ENCODE measurements at places on chromosomes 7 and 10. TPM values are rescaled to one million over a fixed set of nuclear protein-coding genes. Genes with fewer than 3 reads are reported as not detected.

RHEB gene
- polyA plus RNA-seq, result 230 TPM

AKR1D1 gene
- polyA plus RNA-seq, result not detected

OR13A1 gene
- not detected for polyA plus RNA-seq

EBLN1 gene
- polyA plus RNA-seq, result 0.50 TPM

ADCY1 gene
- polyA plus RNA-seq, result 0.01 TPM

PRRT4 gene
- polyA plus RNA-seq, result not detected

NUB1 gene
- polyA plus RNA-seq, result 99.3 TPM

AS3MT gene
- polyA plus RNA-seq, result 0.58 TPM

SUGCT gene
- polyA plus RNA-seq, result 1.4 TPM

PNLIPRP2 gene
- not detected for polyA plus RNA-seq

SPDYE2 gene
- not detected for polyA plus RNA-seq

BCAP29 gene
- 79.7 TPM for polyA plus RNA-seq

SLC26A3 gene
- polyA plus RNA-seq, result not detected

CAMK2B gene
- polyA plus RNA-seq, result 0.08 TPM

WIPF3 gene
- polyA plus RNA-seq, result 1.0 TPM

LEP gene
- polyA plus RNA-seq, result not detected

HOXA5 gene
- not detected for polyA plus RNA-seq

EGFR gene
- not detected for polyA plus RNA-seq

TEX36 gene
- polyA plus RNA-seq, result 0.82 TPM

HOXA4 gene
- polyA plus RNA-seq, result not detected

IMMP2L gene
- polyA plus RNA-seq, result 35.1 TPM

GNG11 gene
- not detected for polyA plus RNA-seq

RELN gene
- 23.6 TPM for polyA plus RNA-seq

BMPER gene
- not detected for polyA plus RNA-seq

COL17A1 gene
- polyA plus RNA-seq, result not detected

ADK gene
- polyA plus RNA-seq, result 65.8 TPM

ITPRID1 gene
- not detected for polyA plus RNA-seq

EPO gene
- 0.41 TPM for polyA plus RNA-seq

BTBD16 gene
- polyA plus RNA-seq, result not detected

PNLIPRP3 gene
- polyA plus RNA-seq, result not detected

ATOH7 gene
- 0.20 TPM for polyA plus RNA-seq

GRID2IP gene
- polyA plus RNA-seq, result not detected

NPSR1 gene
- polyA plus RNA-seq, result not detected

SIRT1 gene
- polyA plus RNA-seq, result 19.1 TPM

SVIL gene
- 0.03 TPM for polyA plus RNA-seq

NDUFA5 gene
- polyA plus RNA-seq, result 254 TPM

AOAH gene
- not detected for polyA plus RNA-seq

TRIM50 gene
- not detected for polyA plus RNA-seq

MYPN gene
- not detected for polyA plus RNA-seq

TMEM196 gene
- polyA plus RNA-seq, result not detected

SCIN gene
- polyA plus RNA-seq, result 10.9 TPM

SHH gene
- polyA plus RNA-seq, result not detected

AKR1C3 gene
- polyA plus RNA-seq, result 9.7 TPM

BPGM gene
- 20.3 TPM for polyA plus RNA-seq

PLXDC2 gene
- not detected for polyA plus RNA-seq

PNLIPRP1 gene
- not detected for polyA plus RNA-seq

PAX4 gene
- not detected for polyA plus RNA-seq

SPDYE16 gene
- polyA plus RNA-seq, result not detected

CRCP gene
- 51.2 TPM for polyA plus RNA-seq

IL15RA gene
- 9.9 TPM for polyA plus RNA-seq

CAV2 gene
- polyA plus RNA-seq, result 30.3 TPM

CYP2W1 gene
- polyA plus RNA-seq, result 0.07 TPM

IFIT3 gene
- 0.58 TPM for polyA plus RNA-seq

TAS2R3 gene
- polyA plus RNA-seq, result 0.54 TPM

ABCB4 gene
- polyA plus RNA-seq, result 0.34 TPM

LLCFC1 gene
- not detected for polyA plus RNA-seq

PHKG1 gene
- 0.45 TPM for polyA plus RNA-seq
